Left lobe of liver (tissue), 2 donors: ENCODE measurements at places on chromosomes 6 and 20. TPM values are rescaled to one million over a fixed set of nuclear protein-coding genes. Genes with fewer than 3 reads are reported as not detected.

Gene GRIK2
- total RNA-seq, result 0.10 TPM

Gene COL19A1
- 0.10 TPM for total RNA-seq

Gene SCAF8
- total RNA-seq, result 12.2 TPM

Gene MYBL2
- 0.63 TPM for total RNA-seq

Gene LPA
- 196 TPM for total RNA-seq

Gene CALHM4
- not detected for total RNA-seq

Gene EBF4
- total RNA-seq, result 8.9 TPM

Gene CCM2L
- 1.5 TPM for total RNA-seq

Gene RBPJL
- 0.23 TPM for total RNA-seq

Gene MUC22
- not detected for total RNA-seq

Gene MRPS10
- 18.1 TPM for total RNA-seq

Gene FKBP1C
- not detected for total RNA-seq

Gene ACSS2
- total RNA-seq, result 42.7 TPM

Gene FUT9
- total RNA-seq, result not detected

Gene SLC4A11
- 0.18 TPM for total RNA-seq
